ENCODE measurements at places on chromosomes 7 and 10. TPM values are rescaled to one million over a fixed set of nuclear protein-coding genes. Genes with fewer than 3 reads are reported as not detected.

DNA sequence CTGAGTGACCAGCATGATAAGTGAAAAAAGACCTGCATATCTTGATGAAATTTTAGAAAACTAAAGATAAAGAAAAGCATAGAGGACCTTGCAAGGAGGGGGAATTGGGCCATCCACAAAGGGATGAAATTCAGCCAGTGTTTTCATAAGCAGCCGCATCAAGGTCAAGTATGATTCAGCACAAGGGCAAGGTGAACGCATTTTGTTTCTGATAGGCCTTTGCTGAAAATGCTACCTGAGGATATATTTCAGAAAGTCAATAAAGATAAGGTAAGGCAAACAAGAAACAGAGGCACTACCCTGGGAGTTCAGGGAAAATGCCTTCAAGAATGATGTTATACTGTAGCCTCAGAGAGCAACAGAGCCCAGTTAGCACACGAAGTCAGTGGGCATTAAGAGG lies 55.0 kb upstream of the SHH start:
- no peak for DNase-seq

DNA sequence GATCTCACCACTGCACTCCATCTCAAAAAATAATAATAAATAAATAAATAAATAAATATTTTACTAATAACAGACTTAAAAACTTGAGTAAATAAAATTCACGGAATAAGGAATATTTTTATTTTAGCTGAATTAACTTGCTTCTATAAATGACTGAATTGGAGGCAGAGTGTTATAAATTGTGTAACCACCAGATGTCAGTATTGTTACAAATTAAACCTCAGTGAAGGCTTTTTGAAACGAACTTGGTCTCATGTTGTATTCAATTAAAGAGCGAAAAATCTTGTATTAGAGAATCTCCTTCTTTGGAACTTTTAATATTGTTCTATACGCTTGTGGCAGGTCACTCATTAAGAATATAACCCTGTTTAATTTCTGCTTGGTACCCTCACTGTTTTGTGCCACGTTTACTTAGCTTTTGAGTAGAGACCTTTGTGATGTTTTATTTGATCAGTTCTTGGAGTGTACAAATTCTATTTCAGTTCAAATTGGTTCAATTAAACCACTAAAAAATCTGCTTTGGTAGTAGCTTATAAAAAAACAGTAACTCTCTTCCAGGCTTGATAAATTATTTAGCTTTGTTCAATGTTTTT lies 45.6 kb upstream of the SCIN start:
- DNase-seq, result peak; percentile 77

GRCh38 chr10:133530506-133530905 lies 3.3 kb downstream of the CYP2E1 start:
- DNase-seq, result no peak

- no peak for DNase-seq
These were observed 645.0 kb downstream of the SORCS1 start for GRCh38 chr10:106519376-106520030.

ECHS1 gene
- total RNA-seq, result 33.0 TPM

NODAL gene
- total RNA-seq, result not detected

DNA sequence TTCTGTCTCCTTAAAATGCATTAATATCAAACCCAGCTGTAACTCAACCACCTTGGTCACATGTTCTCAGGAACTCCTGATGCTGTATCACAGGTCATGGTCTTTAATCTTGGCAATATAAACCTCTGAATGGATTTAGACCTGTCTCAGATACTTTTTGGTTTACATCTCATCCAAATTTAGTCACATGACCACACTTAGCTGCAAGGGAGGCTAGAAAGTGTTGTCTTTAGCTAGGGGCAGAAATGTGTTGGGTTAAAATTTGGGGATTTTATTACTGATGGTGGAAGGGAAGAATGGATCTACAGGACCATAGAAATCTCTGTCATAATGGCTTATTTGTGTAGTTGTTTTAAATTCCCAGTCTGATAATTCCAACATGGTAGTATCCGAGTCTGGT lies 29.6 kb upstream of the IL15RA start:
- no peak for DNase-seq

- DNase-seq, result no peak
These were observed 247.8 kb downstream of the EBF3 start for GRCh38 chr10:129716211-129716681.

DNA sequence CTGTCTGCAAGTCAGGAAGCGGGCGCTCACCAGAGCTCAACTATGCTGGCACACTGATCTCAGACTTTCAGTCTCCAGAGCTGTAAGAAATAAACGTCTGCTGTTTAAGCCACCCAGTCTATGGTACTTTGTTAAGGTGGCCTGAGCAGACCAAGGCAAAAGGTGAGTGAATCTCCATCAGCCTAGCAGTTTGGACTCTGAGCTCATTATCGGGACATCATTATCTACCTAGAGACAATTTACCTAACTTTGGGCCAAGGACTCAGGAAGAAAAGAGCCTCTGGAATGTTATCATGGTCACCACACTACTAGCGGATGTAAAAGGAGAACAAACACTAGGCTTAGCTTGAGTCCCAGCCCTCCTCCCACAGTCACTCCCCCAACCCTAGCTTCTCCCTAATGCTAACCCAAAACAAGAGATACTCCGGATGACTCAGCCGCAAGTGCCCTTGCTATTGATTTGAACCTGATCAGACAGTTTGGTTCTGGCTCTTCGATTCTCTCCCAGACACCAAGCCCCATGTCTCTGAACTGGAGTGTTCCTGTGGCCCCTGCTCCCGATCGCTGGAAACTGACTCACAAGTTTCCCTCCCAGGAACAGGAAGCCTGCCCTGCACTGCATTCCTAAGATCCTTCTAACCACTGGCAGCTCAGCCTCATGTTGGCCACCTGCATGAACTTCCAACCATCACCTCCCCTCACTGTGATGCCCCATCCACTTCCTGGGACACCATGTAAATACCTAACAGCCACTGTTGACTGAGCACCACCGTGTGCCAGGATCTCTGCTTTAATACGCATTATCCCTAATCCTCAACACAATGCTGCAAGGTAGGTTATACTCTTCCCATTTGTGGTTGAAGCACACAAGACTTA lies 34.5 kb downstream of the CREB3L2 start:
- DNase-seq, result no peak

DNA sequence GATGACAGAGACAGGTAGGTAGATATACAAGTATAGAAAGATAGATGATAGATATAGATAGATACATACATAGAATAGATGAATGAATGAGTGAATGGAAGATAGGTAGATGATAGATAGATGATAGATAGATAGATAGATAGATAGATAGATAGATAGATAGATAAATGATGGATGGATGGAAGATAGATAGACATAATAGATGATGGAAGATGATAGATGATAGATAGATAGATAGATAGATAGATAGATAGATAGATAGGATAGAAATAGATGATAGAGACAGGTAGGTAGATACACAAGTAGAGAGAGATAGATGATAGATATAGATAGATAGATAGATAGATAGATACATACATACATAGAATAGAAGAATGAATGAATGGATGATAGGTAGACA lies 510.1 kb upstream of the AUTS2 start:
- no peak for DNase-seq

DLX5 gene
- not detected for total RNA-seq

GRCh38 chr7:79282070-79282694 lies 171.3 kb downstream of the MAGI2 start:
- peak; percentile 84 for DNase-seq

DNA sequence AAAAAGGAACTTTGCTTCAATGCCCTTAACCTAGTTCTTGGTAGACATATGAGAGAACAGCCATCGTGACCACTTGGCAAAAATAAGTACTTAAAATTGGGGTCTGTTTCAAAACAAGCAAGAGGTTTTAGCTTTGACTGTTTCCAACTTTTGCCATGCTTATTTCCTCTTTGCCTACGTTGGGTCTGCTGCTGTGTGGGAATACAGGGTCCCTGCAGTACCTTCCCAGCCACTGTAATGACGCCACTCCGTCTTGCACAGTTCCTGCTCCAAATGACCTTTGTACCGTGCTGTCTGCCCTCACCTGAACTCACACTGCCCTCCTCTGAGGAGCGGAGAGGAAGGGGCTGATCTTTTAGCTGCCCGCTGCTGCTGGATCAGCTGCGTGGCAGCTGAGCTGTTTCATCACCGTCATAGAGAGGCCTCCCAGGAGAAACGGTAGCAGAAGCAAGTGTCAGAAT lies 133.1 kb downstream of the MAPK8 start:
- peak; percentile 33 for DNase-seq

EN2 gene
- total RNA-seq, result not detected

LRIT1 gene
- not detected for total RNA-seq

CTAGE15 gene
- total RNA-seq, result not detected

LHFPL3 gene
- total RNA-seq, result not detected

- peak; percentile 49 for DNase-seq
These were observed 166.4 kb upstream of the ADO start for GRCh38 chr10:62638062-62638477.

- DNase-seq, result no peak
These were observed 119.5 kb downstream of the AOAH start for GRCh38 chr7:36604806-36605205.

DNA sequence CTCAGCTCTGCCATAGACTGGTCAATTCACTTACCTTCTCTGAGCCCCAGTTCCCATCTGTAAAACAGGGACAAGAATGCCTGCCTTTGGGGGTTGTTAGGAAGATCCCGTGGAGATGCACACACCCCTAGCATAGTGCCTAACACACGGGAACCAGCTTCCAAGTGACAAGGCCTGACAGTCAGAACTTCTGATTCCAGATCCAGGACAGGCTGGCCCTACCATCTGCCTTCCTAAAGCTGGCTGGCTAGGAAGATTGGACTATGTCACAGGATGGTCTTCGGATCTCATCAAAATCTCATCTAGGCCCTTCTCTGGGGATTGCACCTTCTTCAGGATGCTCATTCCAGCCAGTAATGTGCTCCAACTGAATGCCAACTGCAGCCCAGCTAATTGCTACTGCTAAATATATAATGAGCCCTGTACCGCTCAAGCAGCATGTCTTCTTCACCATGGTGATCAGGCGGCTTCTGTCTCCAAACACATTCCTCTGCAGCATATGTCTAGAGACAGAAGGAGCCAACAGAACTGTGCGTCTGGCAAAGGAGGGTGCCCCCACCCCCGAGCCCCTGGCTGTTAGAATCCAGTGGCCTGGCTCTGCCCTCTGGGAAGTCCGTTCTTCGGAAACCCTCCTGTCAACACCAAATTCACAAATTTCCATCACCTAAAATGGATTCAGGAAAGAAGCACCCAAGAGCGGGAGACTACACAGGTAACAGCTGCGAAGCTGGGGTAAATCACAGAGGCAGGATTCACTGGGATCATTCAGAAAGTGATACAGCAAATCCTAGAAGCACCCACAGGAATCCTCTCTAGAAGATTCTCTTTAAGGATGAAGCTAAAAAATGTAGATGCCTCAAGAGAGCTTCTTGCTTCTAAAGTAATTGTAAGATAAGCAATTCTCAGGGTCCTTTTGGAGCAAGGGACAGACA lies 142.1 kb upstream of the EEPD1 start:
- DNase-seq, result no peak

DRGX gene
- not detected for total RNA-seq

ODAD2 gene
- 0.18 TPM for total RNA-seq

GRCh38 chr10:72783410-72783833 lies 91.5 kb downstream of the MCU start:
- peak; percentile 17 for DNase-seq

GRCh38 chr10:62336404-62336803 lies 37.8 kb upstream of the ZNF365 start:
- no peak for DNase-seq

DNA sequence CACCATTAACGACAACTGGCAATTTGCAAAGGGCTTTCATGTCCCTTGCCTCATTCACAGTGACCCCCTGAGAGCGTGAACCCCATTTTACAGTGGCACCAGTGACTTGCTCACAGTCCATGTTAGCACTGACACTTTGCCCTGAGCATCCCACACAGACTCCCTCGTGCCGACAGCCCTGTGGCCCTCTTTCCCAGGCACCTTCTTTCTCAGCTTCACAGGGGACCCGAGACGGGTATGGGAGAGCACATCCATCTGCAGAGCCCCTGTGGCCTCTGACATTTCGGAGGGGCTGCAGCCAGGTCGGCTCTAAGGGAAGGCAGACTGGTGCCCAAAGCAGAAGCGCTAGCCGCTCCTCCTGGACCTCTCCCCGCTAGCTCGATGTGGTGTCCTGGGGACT lies 10.8 kb downstream of the LOXL4 start:
- DNase-seq, result no peak

GRCh38 chr7:53877688-53878087 lies 664.5 kb upstream of the VSTM2A start:
- no peak for DNase-seq

DNA sequence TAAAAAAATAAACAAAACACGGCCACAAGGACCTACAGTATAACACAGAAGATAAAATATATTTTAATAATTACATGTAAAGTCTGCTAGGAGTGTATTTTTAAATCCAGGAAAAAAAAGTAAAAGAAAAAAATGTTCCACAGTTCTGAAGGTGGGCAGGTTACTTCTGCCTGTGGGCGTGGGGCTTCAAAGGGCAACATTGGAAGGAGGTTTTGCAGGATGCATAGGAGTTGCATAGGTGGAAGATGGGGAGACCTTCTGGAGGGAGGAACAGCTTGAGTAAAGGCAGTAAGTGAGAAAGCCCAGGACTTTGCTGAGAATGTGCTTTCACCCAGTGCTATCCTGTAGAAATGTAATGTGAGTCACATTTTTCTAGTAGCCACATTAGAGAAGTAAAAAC lies 37.5 kb upstream of the PLXNA4 start:
- DNase-seq, result no peak

GRCh38 chr10:118720685-118721538 lies 33.9 kb downstream of the CACUL1 start:
- DNase-seq, result peak; percentile 79

DNA sequence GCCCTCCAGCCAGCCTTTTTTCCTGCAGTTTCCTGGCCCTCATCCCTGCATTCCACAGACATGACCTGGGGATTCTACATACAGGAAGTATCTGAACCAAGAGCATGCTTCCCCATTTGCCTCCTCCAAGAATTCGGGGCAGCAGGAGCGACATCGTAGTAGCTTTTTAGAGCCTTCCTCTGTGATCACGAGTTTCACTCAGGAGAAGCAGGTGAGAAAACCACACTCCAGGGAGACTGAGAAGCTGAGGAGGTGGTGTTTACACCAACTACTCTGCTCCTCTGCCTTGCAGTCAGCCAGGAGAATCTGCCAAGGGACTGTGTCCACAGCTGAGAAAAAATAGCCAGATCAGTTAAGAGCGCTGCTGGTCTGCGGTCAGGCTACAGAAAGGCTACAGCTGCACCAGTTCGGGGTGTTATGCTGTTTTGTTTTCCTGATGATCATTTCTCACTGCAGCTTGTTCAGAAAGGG lies 54.1 kb downstream of the HSPA12A start:
- DNase-seq, result peak; percentile 75

- DNase-seq, result no peak
These were observed 80.4 kb downstream of the ZNF248 start for GRCh38 chr10:37777056-37777455.

GRCh38 chr7:47428768-47429472 lies 153.0 kb downstream of the TNS3 start:
- DNase-seq, result no peak

- DNase-seq, result no peak
These were observed 15.2 kb upstream of the RASSF4 start for GRCh38 chr10:44944354-44944753.

- DNase-seq, result no peak
These were observed 7.7 kb downstream of the NACAD start for GRCh38 chr7:45080958-45081669.

CLEC5A gene
- not detected for total RNA-seq

GRCh38 chr10:20776384-20777118 lies 120.6 kb downstream of the NEBL start:
- DNase-seq, result no peak

- no peak for DNase-seq
These were observed 121.9 kb upstream of the RAB18 start for GRCh38 chr10:27382176-27382575.

- peak; percentile 41 for DNase-seq
These were observed 94.2 kb upstream of the NRP1 start for GRCh38 chr10:33428682-33429081.
